ENCODE measurements at places on chromosomes 4 and X. TPM values are rescaled to one million over a fixed set of nuclear protein-coding genes. Genes with fewer than 3 reads are reported as not detected.

DNA sequence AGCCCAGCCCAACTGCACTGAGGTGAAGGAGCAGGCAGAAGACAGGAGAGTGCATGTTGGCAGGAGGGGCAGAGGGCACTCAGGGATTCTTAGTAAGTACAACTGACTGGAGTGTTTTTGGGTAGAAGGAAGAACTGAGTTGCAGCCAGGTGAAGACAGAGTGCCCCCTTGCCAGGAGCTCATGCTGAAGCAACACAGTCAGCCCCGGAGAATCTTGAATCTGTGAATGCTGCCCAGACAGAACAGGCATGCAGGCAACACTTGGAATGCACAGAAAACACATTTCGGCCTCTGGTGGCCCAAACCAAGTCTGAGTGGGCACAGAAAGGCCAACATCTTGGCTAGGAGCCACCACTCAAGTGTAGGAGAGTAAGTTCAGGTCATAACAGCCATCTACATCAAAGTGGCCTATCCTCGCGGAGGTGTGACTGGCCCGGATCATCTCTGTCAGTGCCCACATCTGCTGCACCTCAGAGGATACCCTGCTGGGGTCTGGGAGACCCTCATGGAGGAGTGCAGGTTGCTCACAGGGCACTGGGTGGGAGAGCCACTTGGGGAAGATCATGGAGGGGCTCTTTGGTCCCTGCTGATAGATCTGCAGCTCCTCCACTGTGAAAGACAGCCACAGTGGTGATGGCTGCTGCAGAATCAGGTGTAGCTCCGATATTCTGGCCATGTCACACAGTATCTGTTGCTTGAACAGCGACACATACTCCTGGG, 40.4 kb downstream of the USP11 start:
- no peak for DNase-seq

SMC1A gene
- 27.8 TPM for total RNA-seq

DNA sequence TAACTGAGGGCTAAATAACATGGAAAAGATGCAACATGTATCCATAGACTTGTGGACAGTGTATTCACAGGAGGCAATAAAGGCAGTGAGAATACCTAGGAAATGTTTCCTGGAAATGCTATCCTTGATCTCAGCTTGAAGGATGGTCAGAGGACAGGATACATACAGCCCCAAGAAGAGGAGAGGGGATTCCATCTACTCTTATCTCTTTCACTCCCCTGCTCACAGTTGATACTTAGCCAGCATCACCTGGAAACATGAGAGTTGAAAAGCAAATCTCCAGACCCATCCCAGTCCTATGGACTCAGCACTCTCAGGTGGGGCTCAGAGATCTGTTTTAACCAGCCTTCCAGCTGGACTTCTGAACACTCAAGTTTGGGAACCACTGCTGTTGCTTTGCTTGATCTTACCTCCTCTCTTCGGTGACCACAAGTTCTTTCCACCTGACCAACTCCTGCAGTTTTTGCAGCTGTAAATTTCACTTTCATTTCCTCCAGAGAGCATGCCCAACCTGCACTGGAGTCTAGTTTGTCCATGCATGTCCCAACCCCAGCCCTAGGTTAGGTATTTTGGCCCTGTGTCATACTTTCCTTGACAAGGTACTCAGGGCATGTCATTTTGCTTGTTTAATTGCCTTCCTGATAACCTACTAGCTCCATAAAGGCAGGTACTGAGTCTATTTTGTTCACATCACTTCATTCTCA, 10.4 kb downstream of the RELL1 start:
- DNase-seq, result peak; percentile 74

- no peak for DNase-seq
Observed at GRCh38 chr4:78951862-78952472, 12.7 kb upstream of the PAQR3 start.

LDB2 gene
- total RNA-seq, result 21.0 TPM

GRCh38 chr4:65738134-65738533, 67.8 kb upstream of the EPHA5 start:
- DNase-seq, result no peak

TMSB15B gene
- total RNA-seq, result 0.28 TPM

GRCh38 chr4:157889788-157890187, 283.0 kb downstream of the GASK1B start:
- DNase-seq, result no peak

GRCh38 chr4:139901531-139902320, 236.1 kb downstream of the MGST2 start:
- no peak for DNase-seq

GRCh38 chrX:38268011-38268410, 47.3 kb upstream of the SRPX start:
- DNase-seq, result no peak

MRFAP1L1 gene
- 26.7 TPM for total RNA-seq

DNA sequence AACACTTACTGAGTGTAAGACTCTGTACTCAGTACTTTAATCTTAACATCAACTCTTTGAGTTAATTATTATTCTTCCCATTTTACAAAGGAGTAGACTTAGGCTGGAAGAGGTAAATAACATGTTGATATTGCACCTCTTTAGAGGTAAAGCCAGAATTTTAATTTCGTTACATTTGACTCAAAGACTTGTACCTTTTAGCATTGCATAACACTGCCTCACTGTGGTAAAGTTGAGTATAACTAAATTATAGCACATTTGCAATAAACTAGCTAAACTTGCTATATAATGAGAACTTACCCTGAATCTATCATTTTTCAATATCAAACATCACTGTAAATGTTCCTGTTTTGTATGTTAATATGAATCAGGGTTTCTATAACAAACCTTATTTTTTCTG, 218.5 kb downstream of the PRR32 start:
- no peak for DNase-seq

- no peak for DNase-seq
Observed at GRCh38 chr4:174154215-174154854, 129.1 kb downstream of the FBXO8 start.

ARHGAP6 gene
- 0.65 TPM for total RNA-seq

- no peak for DNase-seq
Observed at GRCh38 chr4:107801766-107802211, 22.9 kb upstream of the SGMS2 start.

BST1 gene
- 3.7 TPM for total RNA-seq
